ENCODE measurements at places on chromosomes 13 and 19.

GRCh38 chr13:76656500-76656899, 229.7 kb downstream of the KCTD12 start:
- no peak for DNase-seq

GRCh38 chr13:77599351-77599750, 63.8 kb downstream of the SCEL start:
- peak; percentile 13 for DNase-seq

DNA sequence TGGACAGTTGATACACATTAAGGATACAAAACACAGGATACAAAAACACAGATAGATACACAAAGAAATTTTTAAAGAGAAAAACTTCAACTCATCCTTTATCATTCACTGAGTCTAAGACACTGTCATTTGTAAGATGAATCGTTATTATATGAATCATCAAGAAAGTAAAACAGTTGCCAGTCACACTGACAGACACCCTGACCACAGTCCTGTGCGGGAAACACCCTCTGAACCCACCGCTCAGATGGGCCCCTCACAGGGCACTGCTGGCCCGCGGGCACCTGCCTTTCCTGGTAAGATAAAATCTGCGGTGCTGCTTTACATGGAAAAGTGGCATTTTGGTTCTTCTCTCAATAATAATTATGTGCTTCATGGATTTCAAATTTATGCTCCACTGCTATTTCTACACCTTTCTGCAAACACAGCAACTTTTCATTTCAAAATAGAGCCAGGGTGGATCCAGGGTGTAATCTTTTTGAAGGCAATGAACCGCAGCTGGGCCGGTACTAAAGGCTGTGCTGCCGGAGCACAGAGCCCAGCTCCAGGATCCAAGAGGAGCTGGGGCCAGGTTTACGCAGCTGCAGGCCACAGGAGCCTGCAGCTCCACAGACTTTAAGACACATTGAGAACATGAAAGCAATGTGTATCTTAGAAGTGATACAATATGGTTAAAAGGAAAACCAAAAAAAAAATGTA, 76.8 kb downstream of the TUBGCP3 start:
- no peak for DNase-seq

- no peak for DNase-seq
Observed at GRCh38 chr19:53982611-53983010, 8.8 kb upstream of the CACNG6 start.

GRCh38 chr19:6693681-6694080, 23.7 kb upstream of the TNFSF14 start:
- no peak for DNase-seq

DNA sequence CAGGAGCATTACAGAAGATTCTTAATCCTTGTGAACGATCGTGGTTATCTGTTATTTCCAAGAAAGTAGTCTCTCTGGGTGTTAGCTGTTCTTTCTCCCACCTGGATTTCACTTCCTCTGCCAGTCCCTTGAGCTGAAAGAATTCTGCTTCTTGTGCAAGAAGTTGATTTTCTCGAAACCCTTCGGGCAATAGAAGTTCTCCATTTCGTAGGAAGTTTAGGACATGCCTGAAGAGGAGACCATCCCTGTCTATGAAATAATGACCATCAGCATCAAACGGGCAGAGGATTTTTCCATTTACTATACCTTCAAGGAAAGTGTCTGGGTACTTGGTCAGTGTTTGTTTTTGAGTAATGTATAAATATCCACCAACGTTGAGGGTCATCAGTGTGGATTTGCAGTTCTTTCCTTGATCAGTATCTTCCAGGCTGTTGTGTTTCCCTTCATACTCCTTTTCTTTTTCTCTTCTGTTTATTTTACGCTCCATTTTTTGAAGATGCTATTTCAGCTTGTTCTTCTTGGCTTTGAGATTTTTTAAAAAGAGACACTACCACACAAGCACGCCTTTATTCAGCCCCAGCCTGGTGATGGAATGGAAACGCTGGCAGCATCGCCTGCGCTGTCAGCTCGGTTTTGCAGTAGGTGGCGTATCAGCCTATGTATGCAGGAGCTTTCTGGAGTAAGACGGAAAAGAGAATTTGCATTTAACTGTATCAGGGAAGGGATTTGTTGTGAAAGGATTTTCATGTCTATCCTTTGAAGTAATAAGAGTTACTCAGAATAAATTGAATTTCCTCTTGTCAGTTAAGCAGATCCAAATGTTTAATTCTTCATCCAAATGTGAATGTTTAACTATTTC, 6.5 kb downstream of the KCTD4 start:
- DNase-seq, result peak; percentile 37

DNA sequence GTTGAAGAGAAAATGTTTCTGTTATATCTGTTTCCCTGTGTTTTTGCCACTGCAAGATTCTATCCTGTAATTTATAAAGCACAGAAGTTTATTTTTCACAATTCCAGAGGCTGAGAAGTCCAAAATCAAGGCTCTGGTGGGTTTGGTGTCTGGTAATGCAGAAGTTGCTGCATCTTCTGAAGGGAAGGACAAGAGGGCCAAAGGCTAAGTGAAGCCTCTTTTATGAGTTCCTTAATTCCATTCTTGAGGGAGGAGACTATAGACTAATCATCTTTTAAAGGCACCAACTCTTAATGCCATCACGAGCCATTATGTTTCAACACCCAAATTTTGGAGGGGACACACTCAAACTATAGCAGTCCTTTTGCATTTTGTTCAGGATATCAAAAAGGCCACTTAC, 34.1 kb upstream of the WDFY2 start:
- no peak for DNase-seq

GRCh38 chr13:43126420-43126819, 103.0 kb downstream of the DNAJC15 start:
- DNase-seq, result no peak

GRCh38 chr19:35309481-35310279, 17.7 kb downstream of the MAG start:
- DNase-seq, result no peak

DNA sequence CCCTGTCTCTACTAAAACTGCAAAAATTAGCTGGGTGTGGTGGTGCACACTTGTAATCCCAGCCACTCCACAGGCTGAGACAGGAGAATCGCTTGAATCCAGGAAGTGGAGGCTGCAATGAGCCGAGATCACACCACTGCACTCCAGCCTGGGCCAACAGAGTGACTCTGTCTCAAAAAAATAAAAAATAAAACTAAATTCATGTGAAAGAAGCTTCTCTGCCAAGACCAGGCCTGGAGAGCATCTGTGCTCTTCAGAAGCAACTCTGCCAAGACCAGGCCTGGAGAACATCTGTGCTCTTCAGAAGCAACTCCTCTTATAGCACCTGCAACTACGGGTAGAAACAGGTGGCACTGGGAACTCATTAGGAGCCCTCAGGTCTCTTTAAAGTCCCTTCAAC, 37.7 kb downstream of the CRYL1 start:
- no peak for DNase-seq

DNA sequence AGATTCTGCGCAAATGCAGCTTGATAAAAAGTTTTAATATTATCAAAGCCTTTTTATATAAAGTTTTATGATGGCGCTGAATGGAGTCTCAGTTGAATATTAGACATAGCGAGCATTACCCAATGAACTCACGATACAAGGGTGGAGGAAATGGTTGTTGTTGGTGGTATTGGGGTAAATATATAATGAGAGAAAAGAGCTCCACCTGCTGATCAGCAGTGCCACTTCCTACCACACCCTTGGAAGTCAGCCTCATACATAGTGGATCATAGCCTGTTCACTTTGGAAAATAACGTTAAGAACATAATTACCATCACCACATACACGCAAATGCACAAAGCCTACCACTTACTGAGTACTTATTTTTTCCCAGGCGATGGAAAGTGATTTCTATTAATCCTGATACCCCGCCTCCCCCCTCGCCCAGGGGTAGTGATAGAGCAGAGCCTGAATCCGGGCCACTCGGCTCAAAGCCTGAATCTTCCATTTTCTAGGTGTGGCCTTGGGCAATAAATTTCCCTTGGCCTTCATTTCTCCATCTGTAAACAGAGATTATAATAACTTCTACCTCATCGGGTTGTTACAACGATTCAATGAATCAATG, 358.3 kb downstream of the KLF5 start:
- DNase-seq, result no peak

GRCh38 chr13:75797239-75797638, 161.1 kb downstream of the LMO7 start:
- DNase-seq, result no peak

GRCh38 chr13:41811588-41812021, 149.3 kb downstream of the VWA8 start:
- no peak for DNase-seq

- no peak for DNase-seq
Observed at GRCh38 chr13:33109801-33110200, 93.6 kb downstream of the KL start.

GRCh38 chr19:4536798-4537197, 1.8 kb upstream of the PLIN5 start:
- DNase-seq, result no peak

- DNase-seq, result peak; percentile 17
Observed at GRCh38 chr19:17687857-17688784, at the start of gene UNC13A. Gene UNC13A, minus strand, starts transcription at chr19:17688354. Its CDS starts 155 bp downstream, at chr19:17688199.

DNA sequence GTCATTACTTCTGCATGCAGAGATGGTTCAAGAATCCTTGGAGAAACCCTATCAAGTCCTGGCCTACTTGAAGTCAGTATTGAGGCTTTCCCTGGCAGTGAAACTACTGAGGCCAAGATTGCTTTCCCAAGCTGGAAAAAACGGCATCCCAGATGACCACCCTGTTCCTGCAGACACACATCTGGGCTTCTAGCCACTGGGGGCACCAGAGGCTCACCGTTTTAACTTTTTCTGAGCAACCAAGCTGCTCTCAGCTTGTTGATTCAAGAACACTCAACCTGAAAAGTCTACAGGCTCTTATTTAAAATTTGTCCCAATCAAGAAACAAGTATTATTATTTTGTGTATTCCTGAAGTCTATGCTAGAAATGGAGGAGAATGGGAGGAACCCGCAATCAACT, 66.6 kb downstream of the SPRYD7 start:
- no peak for DNase-seq
